ENCODE measurements at places on chromosomes 6 and 20. TPM values are rescaled to one million over a fixed set of nuclear protein-coding genes. Genes with fewer than 3 reads are reported as not detected.

Gene ADGRB3
- not detected for total RNA-seq

Gene NOP56
- 292 TPM for total RNA-seq

Gene PACRG
- total RNA-seq = not detected

Gene CFAP61
- not detected for total RNA-seq

Gene CNBD2
- 4.2 TPM for total RNA-seq

Gene GSTA3
- total RNA-seq = not detected

Gene RIMS1
- not detected for total RNA-seq

Gene FRK
- total RNA-seq = 0.02 TPM

All from activated naive CD4-positive, alpha-beta T cell treated with anti-CD3 and anti-CD28 coated beads, Interleukin-2, amount 10 ng/mL, durations not matched to agents 5 hours and 36 hours (primary cell).